ENCODE measurements at places on chromosomes 5 and 9.

GRCh38 chr5:1139331-1140170 lies 27.7 kb upstream of the SLC12A7 start:
- no peak for DNase-seq

GRCh38 chr9:76115396-76115795 lies 224.9 kb downstream of the PCSK5 start:
- no peak for DNase-seq

DNA sequence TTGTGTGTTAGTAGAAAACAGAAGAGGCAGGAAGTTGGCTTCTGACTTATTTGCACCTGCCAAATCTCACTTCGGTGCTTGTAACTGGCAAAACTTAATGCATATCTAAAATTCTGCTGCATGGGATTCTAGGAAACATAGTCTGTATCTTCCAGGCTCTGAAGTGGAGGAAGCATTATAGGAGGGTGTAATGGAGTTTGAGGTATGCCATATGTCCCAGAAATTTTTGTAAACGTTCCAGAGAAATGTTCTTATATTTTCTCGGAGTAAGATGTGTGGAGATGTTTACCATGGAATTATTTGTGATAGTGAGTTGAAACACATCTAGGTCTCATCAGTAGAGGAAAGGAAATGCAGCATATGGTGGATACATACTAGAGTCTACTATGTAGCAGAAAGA lies 1329.0 kb upstream of the NUDT12 start:
- DNase-seq: no peak

DNA sequence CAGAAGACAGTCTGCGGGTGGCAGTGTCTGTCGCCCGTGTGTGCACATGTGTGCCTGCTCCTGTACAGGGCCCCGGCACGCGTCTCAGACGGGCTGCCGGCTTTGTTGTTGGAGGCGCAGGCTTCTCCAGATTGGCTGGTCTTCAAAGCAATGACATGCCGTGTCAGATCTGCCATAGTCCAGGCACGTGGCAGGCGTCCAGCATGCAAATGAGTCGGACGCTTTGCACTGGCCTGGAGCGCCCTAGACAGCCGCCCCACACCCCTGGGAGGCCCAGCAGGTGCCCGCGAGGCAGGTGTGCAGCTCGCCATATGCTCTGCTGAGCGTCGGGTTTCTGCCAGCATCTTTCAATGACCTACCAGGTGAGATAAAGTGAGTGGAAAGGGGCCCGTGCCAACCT lies 71.5 kb downstream of the GADD45G start:
- DNase-seq: no peak

- no peak for DNase-seq
Observed at GRCh38 chr9:116767219-116767618, 80.1 kb downstream of the TRIM32 start.

GRCh38 chr5:1436681-1437080 lies 8.6 kb downstream of the SLC6A3 start:
- no peak for DNase-seq

DNA sequence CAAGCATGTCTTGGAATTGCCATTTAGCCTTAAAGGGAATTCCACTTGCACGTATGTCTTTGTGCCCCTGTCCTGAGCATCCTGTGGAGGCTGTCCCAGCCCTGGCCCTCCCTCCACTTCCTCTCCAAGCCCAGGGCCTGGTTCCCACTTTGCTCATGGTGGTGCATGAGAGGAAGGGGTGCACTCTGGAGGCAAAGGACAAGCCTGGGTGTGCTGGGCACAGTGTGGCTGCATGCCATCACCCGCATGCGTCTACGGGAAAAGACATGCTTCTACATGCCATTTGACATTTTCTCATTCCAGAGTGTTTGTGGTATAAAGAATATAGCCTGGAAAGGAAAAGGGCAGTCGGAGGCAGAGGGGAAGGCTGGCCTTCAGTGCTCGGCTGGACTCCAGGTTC lies 7.2 kb upstream of the IRX2 start:
- DNase-seq: no peak

GRCh38 chr5:135287551-135287950 lies 111.5 kb downstream of the MACROH2A1 start:
- no peak for DNase-seq

DNA sequence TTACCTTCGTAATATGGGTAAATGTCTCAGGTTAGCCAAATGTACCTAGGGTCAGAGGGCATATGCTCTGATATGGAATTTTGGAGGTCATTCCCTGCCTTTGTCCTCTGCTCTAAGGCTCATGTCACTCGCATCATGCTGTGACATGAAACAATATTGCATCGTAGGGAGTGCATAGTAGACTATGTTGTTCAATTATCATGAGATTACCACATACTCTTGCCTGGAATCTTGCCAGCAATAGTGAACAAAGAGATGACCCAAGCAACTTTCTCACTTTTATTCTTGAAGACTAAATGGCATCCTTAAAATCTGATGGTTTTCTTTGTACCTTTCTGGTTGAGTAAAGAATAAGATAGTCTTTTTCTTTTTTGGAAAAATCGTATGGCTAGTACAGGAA lies 27.6 kb downstream of the ZNF462 start:
- DNase-seq: no peak

DNA sequence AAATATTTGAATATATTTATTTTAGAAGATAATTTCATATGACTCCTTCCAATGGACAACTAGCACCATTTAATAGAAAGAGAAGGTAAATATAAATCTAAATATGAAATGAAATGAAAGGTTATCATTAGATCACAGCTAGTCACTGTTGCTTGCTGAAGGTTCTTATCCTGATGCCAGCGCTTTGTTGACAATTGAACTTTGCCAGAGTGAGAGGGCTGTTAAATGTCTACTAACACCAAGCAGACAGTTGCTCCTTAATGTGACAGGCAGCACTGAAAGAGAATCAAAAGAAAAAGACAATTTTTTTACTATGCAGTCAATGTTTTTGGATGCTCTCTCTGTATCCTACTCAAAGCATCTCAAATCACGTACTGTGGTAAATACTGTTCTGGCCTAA lies 152.6 kb upstream of the SEMA6A start:
- no peak for DNase-seq

DNA sequence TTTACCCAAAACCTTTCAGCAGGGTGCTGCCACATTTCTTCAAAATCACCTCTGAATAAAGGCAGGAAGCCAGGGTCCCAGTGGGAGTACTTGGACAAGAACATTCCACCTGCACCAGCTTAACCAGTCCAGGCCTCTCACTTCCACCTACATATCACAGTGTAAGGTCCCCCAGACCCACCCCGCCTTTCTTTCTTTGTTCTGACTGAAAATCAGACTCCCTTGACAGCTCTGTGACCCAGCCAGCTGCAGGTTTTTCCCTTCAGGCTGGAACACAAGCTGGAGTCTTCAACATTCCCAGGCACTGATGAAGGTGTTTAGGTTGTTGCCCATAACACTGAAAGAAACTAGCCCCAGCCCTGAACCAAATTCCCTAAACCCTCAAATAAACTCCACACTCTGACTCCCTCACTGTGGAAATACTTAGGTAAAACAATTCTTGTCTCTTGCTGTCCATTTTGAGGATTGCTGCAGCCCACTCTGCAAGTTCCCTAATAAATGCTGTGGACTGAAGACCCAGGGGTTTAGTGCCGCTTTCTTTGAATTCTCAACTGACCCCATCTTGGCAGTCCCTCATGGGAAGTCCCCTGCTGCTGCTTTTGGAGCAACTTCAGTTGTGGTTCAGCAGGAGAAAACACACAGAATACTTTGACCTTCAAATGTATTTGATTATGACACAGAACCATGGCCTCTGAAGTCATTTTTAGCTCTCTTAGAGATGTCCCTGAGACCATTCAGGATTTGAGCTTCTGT lies 24.8 kb downstream of the P4HA2 start:
- no peak for DNase-seq

- no peak for DNase-seq
Observed at GRCh38 chr5:138643040-138643791, 68.0 kb upstream of the HSPA9 start.

DNA sequence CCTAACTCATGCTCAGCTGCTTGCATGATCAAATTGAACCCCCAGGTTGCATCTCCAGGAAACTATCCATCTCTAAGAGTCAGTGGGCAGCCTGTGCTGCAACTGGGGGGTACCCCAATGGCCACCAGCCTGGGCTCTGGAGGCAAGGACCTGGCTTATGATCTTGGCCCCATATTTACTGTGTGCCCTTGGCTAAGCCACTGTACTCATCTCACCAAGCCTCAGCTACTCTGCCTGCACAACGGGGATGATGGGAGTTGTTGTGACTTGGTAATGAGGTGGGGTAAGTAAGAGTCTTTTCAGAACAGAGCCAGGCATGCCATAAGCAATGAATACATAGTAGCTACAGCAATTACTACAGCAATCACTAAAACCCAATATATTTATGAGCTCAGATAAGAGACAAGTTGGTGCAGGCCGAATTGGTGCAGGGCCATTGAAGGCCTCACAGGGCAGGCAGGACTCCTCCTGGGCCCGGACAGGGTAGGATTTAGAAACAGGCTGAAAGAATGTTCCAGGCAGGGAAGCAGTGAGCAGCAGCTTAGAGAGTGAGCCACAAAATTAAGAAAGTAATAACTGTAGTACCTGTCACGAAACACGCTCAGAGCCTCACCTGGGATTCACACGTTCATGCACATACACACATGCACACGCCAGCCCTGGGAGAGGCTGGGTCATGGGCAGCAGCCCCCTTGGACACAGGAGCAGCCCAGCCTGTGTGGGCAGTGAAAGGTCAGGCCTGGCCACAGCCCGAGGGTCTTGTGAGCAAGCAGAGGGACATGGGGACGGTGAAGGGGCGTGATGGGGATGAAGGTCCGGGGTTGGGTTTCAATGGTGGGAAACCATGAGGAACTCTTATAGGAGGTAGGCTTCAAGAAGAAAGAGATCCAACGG lies 74.1 kb downstream of the PAX5 start:
- DNase-seq: no peak

GRCh38 chr9:124761710-124762109 lies 9.4 kb downstream of the NR6A1 start:
- DNase-seq: no peak

GRCh38 chr9:132233138-132233537 lies 71.3 kb downstream of the NTNG2 start:
- no peak for DNase-seq

DNA sequence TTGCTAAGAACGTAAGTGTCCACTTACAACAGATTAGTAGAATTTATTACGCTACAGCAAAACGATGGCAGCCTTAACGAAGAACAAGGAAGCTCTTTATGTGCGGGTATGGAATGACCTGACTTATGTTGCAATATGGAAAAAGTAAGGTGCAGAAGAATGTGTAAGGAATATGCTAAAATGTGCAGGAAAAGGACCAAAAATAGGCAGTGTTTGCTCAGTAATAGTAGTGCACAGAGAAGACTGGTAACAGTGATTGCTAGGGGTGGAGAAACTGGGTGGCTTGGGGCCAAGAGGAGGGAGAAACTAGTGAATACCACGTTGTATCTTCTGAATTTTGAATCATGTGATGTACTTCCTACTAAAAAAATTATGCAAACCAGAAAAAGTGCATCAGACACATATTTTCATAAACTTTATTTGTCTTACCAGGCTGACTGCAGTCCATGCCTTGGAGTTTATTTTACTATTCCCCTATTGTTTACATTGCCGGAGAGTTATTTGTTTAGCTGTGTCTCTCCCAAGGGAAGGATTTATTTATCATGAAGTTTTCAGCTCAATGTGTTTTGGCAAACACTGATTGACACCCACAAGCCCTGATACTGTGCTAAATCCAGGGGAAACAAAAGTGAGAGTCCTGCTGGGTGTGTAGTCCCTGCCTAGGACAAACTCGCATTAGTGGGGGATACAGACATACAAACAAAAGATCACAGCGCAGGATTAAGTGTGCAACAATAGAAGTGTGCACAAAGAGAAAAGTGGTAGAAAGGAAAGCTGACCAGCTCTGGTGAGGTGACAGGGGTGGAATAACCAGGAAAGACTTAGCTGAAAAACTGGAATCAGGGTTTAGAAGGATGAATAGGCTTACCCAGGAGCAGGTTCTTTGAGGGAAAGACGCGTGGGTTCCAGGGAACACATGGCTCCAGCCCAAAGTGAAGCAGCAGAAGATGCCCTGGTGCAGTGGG lies 34.0 kb upstream of the ZNF484 start:
- no peak for DNase-seq

- no peak for DNase-seq
Observed at GRCh38 chr5:36607114-36607571, 737 bp downstream of the SLC1A3 start.

DNA sequence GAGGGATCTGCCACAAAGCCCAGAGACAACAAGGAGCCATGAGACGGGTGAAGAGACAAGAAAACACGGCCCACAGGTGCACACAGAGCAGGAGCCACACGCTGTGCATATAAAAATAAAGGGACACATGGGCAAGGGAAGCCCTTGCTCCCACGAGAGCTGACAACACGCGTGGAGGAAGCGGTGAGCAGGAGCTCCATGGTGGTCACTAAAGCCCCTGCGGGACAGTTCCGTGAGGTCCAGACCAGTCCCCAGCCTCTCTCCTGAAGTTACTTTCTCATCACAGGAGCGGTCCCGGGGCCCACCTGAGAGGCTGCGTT lies 90.7 kb downstream of the CAMSAP1 start:
- DNase-seq: no peak

DNA sequence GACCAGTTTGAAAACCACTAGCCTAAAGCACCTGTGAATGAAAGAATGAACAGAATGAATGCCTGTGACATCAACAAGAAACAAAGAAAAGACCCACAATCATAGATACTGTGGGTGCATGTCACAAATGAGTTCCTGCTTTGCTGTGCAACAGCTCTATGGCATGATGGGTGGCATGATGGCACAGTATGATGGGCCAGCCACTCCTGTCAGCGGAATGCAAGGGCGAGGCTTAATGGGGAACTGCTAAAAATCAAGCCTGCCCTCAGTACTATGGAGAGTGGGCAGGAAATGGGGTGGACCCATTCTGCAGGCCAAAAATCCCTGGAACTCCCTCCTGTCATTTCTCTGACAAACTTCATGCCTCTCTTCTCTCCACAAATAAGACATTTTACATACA lies 89.0 kb downstream of the DCP2 start:
- no peak for DNase-seq

GRCh38 chr9:35996358-35996970 lies 38.5 kb upstream of the OR2S2 start:
- DNase-seq: no peak

- DNase-seq: no peak
Observed at GRCh38 chr9:137306850-137307254, 4.8 kb upstream of the NRARP start.

GRCh38 chr5:107010060-107010459 lies 660.7 kb downstream of the EFNA5 start:
- no peak for DNase-seq

GRCh38 chr9:81877047-81877446 lies 51.2 kb upstream of the SPATA31D4 start:
- no peak for DNase-seq

All from activated T-helper 9 cell treated with anti-CD3 and anti-CD28 coated beads, Interleukin-2, amount 50 U/mL, for 16 hours (primary cell).